Bronchial epithelial cell (primary cell): ENCODE measurements at places on chromosomes 4 and X. TPM values are rescaled to one million over a fixed set of nuclear protein-coding genes. Genes with fewer than 3 reads are reported as not detected.

DNA sequence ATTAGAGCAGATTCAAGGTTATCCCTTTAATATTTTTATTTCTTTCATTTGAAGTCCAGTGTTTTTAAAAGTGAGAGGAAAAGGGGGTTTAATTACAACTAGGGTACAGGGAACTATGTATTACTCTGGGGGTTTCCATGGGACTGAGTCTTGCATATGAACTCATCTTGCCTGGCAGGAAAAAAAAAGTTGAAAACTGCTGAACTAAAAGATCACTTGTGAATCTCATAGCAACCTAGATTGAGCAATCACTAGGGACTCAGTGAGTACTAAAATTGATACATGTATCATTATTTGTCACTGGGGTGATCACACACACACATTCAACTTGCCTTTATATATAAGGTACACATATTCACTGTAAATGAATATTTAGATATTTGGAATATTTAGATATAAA is 180.7 kb upstream of the SFRP2 start:
- DNase-seq = no peak

DNA sequence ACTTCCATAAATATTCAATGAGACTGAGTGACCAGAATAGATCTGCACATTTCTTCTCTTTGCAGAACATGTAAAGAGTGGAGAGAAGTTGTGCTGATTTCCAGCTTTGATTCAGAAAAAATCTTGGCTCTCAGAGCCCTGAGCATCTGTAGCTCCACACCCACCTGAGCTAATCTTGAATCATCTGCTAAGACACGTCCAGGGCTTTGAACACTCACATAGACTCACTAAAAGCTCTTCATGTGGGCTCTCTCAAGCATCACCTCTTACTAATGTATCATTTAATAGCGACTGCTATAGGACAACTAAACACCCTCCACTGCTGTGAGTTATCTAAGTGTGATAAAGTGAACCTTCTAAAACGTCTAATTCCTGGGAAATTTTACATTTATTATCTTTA is 147.7 kb upstream of the GRIA3 start:
- DNase-seq = peak; percentile 61

- DNase-seq = no peak
Measured at GRCh38 chrX:44019911-44020310, 46.7 kb upstream of the NDP start.

- no peak for DNase-seq
Measured at GRCh38 chrX:53050841-53051240, 2.3 kb downstream of the GPR173 start.

DNA sequence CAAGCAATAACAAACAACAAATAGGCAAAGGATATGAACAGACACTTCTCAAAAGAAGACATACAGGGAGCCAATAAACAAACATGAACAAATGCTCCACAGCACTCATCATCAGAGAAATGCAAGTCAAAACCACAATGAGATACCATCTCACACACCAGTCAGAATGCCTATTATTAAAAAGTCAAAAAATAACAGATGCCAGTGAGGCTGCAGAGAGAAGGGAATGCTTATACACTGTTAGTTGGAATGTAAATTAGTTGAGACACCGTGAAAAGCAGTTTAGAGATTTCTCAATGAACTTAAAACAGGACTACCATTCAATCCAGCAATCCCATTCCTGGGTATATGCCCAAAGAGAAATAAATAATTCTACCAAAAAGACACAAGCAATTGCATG is 129.8 kb upstream of the MAGEB2 start:
- no peak for DNase-seq

HSFX1 gene
- 0.53 and 0.77 TPM in 2 replicates for total RNA-seq

TMEM175 gene
- 3.4 and 10.9 TPM in 2 replicates for total RNA-seq

GPR78 gene
- total RNA-seq = under 0.01 and 0.51 TPM in 2 replicates
